Putamen (tissue), 1 donor: ENCODE measurements at places on chromosomes 12 and 14.

DNA sequence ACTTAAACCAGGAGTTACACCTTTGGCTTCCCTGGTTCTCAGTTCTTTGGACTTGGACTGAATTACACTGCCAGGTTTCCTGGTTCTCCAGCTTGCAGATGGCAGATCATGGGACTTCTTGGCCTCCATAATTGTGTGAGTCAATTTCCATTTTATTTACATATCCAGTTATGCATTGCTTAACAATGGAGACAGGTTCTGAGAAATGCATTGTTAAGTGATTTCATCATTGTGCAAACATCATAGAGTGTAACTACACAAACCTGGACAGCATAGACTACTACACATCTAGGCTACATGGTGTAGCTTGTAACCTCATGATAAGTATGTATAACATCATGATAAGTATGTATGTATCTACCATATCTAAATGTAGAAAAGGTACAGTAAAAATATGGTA is 276.1 kb upstream of the BTG1 start:
- DNase-seq, result no peak

DNA sequence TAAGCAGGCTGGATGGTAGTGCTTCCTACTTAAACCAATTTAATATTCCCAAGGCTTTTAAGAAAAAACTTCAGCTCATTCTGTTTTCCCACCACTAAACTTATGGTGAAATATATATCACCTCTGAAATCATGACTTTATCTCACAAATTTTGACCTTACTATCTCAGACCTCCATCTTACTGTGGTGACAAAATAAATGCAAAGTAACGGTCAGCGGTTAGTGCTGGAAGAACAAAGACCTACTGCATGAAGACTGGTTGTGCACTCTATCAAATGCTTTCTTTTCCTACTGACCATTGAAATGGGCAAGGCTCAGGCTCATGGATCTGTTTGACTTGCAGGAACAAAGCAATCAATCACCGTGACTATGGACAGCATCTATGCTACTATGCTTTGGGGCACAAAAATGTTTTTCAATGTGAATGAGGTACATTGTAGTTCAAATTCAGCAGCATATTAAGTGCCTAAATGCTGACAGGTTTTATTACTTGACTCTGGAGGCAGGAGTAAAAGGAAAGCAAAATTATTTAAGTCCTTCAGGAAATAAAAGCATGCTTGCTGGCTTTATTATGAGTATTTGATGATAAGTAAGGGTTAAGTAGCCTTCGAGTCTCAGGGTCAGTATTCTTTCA is 43.1 kb upstream of the GTF2A1 start:
- no peak for DNase-seq

DNA sequence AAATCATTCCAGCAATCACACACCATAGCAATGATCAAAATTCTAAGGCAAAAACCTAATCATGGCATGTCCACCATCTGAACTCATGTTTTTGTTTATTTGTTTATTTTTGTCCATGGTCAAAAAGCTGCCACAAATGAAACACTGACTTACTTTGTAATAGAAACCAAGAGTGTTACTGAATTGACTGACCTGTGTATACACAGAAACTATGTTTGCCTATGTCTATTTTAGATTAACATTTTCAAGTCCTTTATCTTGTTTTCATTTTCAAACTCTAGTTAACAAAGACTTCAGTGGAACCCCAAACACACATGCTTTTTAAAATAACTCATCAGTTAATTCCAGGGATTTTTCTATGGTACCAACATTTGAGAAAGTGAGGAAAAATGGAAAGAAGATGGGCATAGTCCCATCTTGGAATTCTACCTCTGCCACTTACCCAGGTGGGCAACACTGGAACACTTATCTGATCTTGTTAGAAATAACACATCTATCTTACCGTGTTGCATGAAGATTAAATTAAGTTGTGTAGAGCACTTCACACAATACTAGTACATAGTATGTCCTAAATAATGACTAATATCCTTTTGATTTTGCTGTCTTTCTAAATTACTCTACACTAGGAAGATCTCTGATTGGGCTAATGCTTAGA is 6.4 kb downstream of the LUM start:
- no peak for DNase-seq

DNA sequence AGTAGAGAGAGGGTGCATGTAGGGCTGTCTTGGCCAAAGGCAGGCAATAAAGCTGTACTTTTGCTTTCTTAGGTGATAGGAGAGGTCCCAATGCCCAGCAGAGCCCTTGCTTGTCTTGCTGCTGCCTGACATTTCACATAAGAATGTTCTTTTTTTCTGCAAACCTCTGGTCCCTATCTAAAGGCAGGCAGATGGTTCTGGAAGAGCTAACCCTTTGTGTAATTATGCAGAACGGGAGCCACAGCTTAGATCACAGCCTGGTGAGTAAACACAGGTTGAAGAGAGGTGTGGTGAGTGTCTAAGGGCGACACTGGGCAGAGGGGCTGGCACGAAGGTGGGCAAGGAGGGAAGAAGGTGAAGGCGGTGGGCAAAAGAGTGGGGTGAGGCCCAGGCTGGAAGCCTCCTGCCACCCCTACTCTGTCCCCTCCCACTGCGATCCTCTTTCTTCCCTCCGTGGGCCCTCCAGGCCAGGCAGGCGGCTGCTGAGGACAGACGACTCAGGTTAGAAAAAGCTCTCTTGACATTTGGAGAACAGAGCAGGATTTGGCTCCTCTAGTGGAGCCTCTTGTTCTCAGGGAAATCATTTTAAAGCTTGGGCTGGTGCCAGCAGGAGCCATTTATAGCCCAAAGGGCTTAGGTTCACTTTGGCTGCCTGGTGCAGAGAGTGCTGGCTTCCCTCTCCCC is 42.8 kb downstream of the PRMT8 start:
- peak; percentile 34 for DNase-seq

DNA sequence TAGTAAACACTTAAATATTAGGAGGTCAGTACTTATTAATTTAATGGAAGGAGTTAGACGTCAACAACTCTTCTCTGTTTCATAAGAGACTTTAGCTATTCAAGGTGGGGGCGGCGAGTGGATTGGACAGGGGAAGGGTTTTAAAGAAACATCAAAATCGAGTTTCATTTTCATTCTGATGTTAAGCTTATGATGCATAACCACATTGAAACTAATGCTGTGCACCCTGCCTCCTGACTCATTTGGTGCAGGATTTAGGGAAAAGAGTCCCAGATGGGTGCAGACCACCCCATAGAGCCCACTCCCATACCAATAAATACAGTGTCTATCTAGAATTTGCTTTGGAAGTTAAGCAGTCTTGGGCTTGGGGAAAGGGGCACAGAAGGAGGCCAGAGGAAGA is 7.4 kb downstream of the ZBTB39 start:
- DNase-seq, result no peak

DNA sequence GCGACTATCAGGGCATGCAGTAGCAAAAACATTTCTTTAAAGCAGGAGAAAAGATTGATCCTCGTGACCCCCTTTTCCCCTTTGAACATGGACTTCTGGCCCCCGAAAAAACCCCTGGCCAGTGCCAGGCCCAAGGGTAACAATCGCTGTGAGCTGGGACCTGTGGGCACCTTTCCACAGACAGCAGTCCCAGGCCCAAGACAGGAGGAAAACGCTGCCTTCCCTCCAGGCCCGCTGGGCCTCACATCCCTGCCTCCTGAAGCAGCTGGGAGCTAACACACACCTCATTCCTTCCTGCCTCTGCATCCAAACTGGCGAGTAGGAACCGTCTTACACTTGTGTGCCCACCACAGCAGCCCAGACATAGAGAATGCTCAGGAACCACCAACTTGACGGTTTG is 1.2 kb downstream of the VWF start:
- DNase-seq, result no peak

DNA sequence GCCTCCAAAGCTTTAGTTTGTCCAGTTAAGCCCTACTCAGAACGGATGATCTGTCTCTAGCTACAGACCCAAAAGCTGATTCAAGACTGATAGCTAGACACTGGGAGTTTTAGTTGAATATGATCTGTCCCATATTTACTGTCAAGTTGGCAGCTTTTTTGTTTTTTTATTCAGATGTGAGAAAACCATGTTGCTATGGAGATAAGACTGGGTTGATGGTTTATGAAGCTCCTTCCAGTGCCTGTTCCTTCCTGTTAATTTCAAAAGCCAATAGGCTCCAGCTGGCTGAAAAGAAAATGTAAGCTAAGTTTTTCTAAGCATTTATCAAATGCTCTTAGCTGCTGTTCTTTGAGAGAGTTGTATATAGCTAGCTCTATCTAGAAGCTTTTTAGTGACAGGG is 4.7 kb downstream of the DYNLL1 start:
- no peak for DNase-seq

GRCh38 chr14:96160076-96160912 is 44.3 kb upstream of the BDKRB2 start:
- DNase-seq, result no peak

- DNase-seq, result no peak
Measured at GRCh38 chr12:21451529-21451928, 14.1 kb downstream of the PYROXD1 start.

DNA sequence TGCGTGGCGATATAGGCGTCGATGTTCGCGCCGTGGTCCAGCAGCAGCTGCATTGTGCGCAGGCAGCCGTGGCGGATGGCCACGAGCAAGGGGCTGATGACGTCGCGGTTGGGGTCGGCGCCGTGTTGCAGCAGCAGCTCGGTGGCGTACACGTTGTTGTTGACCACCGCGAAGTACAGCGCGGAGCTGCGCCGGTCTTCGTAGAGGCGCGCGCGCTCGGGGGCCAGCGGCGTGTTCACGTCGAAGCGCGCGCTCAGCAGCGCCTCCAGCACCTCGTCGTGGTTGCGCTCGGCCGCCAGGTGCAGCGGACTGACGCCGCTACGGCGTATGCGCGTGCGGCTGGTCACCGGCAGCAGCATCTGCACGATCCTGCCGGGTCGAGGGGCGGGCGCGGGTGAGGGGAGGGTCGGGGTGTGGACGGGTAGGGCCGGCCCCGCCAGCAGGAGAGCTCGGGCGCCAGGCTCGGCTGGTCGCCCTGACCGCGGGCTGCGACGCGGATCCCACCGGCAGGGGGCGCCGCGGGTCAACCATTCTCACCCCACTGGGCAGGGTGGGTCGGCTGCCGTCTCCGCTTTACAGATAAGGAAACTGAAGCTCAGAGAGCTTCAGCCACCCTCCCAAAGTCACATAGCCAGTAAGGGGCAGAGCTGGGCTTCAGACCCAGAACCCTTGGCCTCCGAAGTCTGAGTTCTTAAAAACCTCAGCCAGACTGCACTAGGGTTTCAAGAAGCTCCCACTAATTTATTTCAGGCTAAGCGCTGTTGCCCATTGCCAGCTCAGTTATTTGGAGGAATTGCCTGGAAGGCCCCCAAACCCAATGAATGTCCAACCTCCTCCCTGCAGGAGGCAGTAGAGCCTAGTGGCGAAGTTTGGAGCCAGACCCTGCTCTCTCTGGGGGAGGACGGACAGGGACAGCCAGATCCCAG is 12.4 kb downstream of the FAM181A start:
- no peak for DNase-seq
